IPS-NIHi11 (cell line): ENCODE measurements at places on chromosomes 6 and 20.
A peak's percentile ranks its signal among the peaks of the same experiment; 100 is the strongest.

GRCh38 chr6:42276034-42276890 is 58.6 kb upstream of the MRPS10 start:
- no peak for DNase-seq

- DNase-seq = peak; percentile 53
Observed at GRCh38 chr6:139364302-139364981, 10.0 kb downstream of the CITED2 start.

DNA sequence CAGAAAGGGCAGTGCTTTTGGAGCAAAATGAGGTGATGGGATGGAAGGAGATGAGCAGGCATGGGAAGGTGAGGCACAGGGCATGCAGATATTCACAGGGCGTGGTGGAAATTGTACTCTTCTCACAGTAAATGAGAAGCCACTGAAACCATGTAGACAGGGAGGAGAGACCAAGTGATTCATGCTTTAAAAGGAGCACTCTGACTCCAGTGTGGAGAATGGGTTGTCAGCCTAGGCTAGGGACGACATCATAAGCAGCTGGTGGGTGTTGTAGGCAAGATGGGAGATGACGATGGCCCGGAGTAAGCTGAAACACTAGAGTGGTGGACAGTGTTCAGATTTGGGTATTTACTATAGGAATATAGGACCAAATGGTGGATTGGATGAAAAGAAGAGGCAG is 18.4 kb downstream of the PDE7B start:
- DNase-seq = no peak

DNA sequence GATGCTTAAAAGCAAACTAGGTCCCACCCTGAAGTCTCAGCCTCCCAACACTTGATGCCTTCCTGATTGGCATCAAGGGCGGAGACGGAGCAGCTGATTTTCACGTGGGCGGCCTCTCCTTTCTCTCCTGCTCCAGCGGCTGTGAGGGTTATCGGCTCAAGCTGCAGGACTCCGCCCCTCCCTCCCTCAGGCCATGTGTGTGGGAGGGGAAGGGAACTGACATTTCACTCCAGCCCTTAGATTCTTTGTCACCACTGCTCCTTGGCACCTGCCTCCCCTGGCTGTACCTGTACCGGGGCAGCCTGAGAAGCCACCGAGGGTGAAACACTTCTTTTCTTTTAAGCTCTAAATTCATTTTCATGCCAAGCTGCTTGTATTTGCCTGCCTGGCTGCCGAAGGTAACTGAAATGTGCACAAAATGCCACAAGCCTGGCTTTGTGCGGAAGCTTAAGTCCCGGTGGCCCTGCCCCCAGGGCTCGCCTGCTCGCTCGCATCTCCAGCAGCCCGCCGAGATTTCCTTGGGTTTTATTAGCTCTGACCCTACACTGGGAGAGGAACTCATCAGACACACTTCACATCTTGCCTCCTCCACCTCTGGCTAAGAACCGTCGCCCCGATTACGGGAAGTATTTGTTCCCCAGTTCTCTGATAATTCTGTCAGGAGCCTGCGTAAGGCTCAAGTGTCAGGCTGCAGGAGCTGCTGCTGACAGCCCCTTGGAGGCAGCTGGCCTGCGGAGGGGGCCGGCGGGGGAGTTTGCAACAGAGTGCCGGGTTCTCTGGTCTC is 9.6 kb upstream of the CPNE5 start:
- peak; percentile 79 for DNase-seq

GRCh38 chr6:42049116-42049809 is 1.1 kb upstream of the TAF8 start:
- no peak for DNase-seq

- no peak for DNase-seq
Observed at GRCh38 chr6:119533603-119534279, 184.2 kb upstream of the MAN1A1 start.
